ENCODE measurements at places on chromosomes 5 and 9.
A peak's percentile ranks its signal among the peaks of the same experiment; 100 is the strongest.

DNA sequence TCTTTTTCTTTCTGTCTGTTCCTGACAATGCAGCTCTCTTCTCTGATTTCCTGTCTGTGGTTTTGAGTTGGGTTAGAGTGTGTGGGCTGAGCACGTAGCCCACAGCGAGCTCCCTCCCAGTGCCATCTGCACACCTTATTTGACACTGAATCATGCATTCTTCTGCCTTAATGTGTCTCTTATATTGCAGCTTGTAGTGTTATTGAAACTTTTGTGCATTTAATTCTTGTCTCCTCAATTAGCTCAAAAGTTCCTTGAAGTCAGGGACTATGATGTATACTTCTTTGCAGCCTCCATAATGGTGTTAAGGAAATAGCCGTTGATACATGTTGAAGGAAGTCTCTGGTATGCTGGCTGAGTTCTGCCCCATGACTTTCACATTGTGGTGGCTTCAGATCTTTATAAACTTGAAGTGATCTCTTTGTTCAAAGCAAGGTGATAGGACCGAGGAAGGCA, 576.2 kb upstream of the CLINT1 start:
- no peak for DNase-seq

- no peak for DNase-seq
Observed at GRCh38 chr5:113922343-113922742, 408.8 kb downstream of the YTHDC2 start.

GRCh38 chr5:73378070-73378469, 70.5 kb downstream of the FOXD1 start:
- DNase-seq = no peak

GRCh38 chr9:130474106-130474505, 29.3 kb downstream of the ASS1 start:
- DNase-seq = no peak

- no peak for DNase-seq
Observed at GRCh38 chr5:72651109-72651508, 143.9 kb upstream of the ZNF366 start.

GRCh38 chr5:168895295-168896071, 316.3 kb upstream of the PANK3 start:
- no peak for DNase-seq

- DNase-seq = no peak
Observed at GRCh38 chr9:128642675-128643245, 13.9 kb downstream of the DYNC2I2 start.

DNA sequence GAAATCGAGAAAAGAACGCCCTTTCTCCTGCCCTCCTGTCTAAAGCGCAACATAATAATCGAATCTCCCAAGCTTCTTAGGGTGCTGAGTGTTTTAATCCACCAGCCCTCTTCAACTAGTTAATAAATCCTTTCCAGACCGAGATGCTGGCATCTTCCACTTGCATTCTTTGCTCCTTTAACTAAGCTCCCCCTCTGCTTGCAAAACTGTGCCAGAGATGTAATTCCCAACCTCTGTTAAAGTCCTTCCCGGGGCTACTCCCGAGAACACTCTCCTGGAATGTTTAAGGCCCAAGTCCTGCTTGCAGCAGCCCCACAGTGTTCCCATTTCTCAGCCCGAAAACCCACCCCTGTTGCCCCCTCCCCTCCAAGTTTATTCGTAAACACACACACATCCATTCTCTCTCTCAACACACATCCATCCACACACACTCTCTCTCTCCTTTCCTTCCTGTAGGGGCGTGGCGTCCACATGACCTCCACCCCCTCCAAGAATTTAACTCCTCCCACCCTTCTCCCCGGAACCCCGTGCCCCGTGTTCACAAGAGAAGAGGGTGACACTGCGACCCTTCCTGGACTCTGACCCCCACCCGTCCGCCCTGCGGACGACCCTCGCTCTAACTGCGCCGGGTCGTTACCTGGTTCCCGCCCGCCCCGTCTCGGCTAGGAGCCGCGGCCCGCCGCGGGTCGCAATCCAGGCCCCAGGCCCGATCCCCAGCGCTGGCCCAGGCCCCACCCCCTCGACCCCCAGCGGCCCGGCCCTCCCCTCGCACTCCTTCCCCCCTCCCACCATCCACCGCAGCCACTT, 7.0 kb upstream of the MGAT1 start:
- DNase-seq = peak; percentile 80

DNA sequence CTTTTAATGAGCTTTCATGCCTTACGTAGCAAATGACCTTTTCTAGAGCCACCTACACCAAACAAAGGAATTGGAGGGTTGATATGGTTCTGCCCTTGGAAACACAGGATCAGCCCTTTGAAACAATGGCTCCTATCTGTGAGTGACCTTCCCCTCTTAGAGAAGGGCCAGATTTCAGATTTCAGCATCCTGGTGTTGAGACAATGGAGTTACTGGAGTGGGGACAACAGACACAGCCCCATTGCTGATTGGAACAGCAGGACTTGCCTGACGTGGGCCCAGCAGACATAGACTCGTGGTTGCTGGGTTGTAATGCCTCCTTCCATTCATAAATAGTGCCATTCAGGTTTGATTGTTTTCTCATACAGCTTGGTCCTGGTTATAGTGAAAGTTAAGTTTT, 96.0 kb downstream of the GALNT10 start:
- DNase-seq = no peak

DNA sequence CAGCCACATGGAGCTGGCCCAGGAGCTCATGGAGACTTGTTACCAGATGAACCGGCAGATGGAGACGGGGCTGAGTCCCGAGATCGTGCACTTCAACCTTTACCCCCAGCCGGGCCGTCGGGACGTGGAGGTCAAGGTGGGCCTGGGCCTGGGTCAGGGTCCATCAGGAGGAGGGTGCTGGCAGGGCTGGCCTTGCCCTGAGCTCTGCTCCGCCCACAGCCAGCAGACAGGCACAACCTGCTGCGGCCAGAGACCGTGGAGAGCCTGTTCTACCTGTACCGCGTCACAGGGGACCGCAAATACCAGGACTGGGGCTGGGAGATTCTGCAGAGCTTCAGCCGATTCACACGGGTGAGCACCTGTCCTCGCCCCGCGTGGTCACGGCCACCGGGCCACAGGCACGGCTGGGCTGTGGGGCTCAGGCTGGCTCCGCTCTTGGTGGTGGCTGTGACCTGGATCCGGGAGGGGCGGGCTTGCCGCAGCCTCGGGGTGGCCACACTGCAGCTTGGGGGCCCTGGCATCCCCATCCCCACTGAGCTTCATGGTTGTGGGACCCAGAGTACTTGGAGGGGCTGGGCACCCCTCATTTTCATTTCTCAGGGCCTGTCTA, 7.1 kb downstream of the DPP7 start:
- DNase-seq = no peak
